ENCODE measurements at places on chromosomes 3 and 15.
A peak's percentile ranks its signal among the peaks of the same experiment; 100 is the strongest.

DNA sequence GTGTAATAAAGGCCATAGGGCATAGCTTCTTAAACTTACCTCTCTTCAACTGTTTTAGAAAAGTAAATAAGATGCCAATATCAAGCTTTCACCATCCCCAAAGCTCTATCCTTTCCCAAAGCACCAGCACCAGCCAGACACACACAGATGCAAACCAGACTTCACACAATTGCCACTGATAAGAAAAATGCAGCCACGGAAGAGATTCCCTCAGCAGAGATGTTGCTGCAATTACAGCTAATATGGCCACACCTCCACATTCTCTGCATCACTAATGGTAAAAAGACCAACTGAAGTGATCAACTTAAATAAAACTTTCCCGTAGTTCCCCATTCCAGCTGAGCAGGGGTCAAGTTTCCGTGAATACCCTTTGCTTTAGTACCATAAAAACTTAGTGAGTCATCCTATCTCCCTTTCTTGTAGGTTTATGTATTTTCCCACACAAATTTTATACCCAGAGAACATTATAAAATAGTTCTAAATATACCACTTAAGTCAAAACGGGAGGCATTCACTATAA lies 64.4 kb downstream of the SLC9A9 start:
- DNase-seq, result no peak

GRCh38 chr3:37787153-37787867 lies 74.4 kb upstream of the CTDSPL start:
- DNase-seq, result no peak

DNA sequence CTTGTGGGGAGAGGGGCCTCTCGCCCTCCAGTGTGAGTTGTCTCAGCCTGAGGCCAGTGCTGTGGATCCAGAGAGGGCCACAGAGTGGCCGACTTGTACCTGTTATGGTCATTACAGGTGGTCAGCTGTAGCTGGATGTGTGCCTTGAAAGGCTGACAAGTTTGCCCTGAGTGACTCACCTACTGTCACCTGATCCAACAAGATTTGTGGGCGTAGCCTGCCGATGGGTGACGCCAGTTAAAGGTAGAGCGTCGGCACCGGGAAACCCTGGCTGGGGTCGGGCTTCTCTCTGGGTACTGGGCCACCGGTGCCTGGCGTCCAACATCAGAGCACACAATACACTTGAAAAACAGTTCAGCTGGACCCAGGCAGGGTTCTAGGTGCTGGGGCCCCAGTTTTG lies 2.8 kb upstream of the ISG20 start:
- no peak for DNase-seq

DNA sequence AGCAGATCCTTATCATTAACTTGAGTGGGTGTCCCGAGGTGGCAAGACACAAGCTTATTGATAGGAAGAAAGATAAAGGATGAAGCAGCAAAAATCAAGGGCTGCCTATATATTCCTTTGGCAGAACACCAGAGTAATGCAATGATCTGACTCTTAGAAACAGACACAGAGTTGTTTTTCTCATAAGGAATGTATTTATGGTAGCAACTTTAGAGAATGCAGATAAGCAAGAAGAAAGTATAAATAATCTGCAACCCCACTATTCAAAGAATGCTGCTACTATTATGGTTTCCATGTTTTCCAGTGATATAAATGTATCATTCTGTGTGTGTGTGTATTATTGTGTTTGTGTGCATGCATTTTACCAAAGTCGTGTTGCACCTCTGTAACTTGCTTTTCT lies 208.3 kb downstream of the THSD4 start:
- no peak for DNase-seq

DNA sequence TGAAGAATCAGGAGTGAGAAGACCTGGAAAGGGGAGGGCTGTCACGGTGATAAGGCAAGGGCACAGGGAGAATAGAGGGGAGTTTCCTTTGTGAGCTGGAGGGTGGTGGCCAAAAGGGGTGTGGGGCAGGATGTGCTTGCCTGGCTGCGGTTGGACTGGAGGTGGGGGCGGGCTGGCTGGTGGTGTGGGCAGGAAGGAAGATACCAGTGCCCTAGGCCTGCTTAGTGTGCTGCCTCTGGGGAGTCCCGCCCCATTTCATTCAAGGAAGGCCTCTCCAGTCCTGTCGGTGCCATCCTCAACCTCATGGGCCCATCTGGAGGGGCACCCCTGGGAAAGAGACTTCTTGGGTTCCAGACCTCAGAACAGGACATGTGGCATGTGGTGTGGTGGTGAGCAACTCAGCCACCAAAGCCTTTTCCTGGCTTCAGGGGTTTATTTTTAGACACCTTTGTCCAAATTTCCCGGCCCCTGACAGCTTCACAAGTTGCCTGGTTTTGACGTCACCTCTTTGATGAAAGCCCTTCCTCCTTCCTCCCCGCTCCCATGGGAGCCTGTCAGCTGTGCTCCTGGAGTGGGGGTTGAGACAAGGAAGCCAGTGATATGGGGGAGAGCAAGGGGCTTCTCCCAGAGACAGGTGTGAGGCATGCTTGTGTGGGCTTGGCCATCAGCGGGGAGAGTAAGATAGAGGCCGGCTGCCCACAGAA lies 15.6 kb downstream of the TEX264 start:
- DNase-seq, result peak; percentile 66

GRCh38 chr3:151171145-151171757 lies 31.8 kb downstream of the GPR171 start:
- no peak for DNase-seq

GRCh38 chr3:129539206-129539605 lies 3.8 kb upstream of the H1-8 start:
- DNase-seq, result no peak

DNA sequence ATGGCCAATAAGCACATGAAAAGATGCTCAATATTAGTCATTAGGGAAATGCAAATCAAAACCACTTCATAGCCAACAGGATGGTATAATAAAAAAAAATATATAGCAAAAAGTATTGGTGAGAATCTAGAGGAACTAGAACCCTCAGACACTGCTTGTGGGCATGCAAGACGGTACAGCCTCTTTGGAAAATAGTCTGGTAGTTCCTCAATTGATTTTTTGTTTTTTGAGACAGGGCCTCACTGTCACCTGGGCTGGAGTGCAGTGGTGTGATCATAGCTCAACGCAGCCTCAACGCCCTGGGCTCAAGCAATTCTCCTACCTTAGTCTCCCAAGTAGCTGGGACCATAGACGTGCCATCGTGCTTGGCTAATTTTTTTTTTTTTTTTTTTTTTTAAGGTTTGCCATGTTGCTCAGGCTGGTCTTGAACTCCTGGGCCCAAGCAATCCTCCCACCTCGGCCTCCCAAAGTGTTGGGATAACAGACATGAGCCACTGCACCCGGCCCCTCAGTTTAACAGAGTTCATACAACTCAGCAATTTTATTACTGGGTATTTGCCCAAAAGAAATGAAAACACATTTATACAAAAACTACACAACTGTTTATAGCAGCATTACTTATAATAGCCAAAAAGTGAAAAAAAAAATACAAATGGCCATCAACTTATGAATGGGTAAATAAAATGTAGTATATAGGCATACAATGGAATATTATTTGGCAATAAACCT lies 5.1 kb downstream of the PRC1 start:
- DNase-seq, result no peak

DNA sequence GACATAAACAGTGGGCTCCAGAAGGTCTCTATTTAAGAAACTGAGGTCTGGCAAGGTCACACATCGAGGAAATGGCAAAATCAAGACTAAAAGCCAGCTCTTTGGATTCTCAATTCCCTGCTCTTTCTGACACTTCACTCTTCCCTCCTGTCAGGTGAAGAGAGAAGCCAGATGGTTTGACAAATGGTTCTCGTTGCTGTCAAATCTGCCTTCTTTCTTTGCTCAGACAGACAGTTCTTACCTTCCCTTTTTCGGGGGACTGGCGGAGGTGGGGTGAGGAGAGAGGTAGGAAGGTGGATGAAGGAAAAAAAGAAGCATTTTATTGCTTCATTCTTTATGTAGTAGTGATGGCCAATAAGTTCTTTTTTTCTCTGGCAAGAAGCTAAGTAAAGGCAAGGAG lies 133.4 kb downstream of the LPP start:
- no peak for DNase-seq

GRCh38 chr3:14148041-14148985 lies 23.5 kb downstream of the TMEM43 start:
- no peak for DNase-seq

GRCh38 chr3:188534633-188535032 lies 380.7 kb downstream of the LPP start:
- DNase-seq, result no peak
